Left cardiac atrium (tissue), 4 donors: ENCODE measurements at places on chromosomes 6 and 20. TPM values are rescaled to one million over a fixed set of nuclear protein-coding genes. Genes with fewer than 3 reads are reported as not detected.

The ELOVL4 gene
- 0.47 TPM for total RNA-seq

The TTBK1 gene
- total RNA-seq = 0.13 TPM

The CTCFL gene
- total RNA-seq = not detected

The NNAT gene
- 2.8 TPM for total RNA-seq
